ENCODE measurements at places on chromosomes 12 and 14.

DNA sequence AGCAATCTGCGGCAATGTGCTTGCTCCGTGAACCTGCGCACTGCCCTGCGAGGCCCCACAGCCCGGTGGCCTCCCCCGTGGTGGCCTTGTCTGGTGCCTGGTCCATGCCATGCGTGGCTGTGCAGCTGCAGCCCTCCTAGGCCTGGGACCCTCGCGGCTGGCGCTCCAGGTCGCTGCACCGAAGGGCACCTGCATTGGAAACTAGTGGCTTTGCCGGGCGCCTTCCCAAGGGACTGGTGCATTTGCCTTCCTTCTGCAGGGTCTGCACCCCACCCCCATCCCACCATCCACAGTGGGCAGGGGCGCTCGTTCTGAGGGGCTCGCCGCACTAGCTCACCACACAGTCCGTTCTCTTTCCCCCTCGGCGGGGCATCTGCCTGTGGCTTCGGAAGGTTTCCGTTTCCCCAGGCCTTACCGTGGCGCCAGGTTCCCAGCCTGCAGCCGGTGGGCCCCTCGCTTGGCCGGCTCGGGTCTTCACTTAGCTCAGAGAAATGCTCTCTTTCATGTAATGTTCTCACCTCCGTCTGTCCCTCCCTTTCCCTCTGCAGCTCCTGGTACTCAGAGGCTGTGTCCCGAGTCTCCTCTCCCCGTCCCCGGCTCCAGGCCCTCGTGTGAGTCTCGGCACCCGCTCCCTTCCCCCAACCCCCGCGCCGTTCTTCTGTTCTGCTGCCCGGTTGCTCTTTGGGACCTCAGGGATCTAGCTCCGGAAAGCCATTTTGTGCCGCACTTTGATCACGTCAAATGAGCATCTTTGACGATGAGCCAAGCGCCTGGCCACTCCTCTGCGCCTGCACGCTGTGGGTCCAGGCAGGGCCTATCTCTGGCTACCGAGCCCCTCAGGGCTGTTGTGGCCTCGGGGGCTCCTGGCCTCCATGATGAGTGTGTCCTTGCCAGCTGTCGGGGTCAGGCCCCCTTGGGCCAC is 31.9 kb downstream of the JAG2 start:
- DNase-seq = no peak

- DNase-seq = no peak
These were observed 210.5 kb upstream of the G2E3 start for GRCh38 chr14:30348445-30348844.

DNA sequence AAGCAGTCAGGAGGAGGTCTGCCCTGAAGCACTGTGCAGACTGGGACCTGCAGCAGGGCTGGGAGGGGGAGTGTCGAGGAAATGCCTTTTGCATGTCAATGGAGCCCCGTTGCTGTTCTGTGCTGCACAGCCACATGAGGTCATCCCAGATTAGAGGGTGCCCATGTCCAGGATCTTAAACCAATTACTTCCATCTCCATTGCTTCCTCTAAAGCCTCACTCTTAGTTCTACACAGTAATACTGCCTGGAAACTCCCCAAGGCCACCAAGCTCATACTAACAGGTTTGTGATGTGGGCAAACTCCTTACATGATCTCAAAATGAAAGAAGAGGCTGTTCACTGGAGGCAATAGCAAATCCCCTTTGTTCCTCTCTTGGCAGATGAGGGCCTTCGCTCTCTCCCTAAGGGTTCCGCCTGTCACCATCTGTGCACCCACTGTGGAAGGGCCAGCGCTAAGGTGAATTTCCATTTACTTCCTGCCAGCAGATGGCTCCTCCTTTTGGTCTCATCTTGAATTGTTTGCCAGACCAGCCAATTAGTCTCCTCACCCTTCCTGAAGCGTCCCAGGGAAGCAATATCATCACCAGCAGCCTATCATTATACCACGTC is 35.4 kb upstream of the LTA4H start:
- DNase-seq = no peak

- DNase-seq = peak; percentile 54
These were observed 1.5 kb upstream of the VAMP1 start for GRCh38 chr12:6471989-6472360.

DNA sequence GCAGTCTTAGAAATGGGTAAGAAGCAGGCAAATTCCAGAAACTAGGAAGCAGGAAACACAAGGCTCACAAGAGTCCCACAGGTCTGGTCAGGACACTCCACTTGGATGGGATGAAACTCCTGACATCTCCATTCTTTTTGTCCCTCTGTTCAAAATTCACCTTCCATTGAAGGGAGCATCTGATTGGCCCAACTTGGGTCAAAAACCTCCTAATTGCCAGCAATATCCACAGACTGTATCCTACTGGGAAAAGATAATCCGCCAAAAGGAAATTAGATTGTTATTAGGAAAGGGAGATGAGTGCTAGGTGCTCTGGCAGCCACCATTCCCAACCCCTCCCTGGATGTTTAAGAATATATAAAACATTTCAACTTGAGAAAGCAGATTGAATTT is 256.9 kb downstream of the ZFP36L1 start:
- no peak for DNase-seq

DNA sequence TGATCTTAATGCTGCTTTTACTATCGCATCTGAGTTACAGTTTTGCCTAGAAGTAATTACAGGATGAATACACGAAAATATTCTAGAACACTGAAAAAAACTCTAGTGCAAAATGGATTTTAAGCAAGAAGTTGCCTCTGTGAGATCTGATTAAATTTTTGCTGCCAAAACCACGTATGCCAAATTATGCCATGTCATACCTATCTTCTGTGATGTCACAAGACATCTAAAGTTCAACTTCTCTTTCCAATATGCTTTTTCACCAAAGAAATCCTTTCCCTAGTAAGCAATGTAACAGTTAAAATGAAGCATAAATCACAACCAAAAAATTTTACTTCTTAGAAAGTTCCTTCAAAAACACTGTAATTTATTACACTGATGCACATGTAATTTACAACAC is 39.6 kb downstream of the HECTD4 start:
- no peak for DNase-seq

GRCh38 chr14:70909733-70910614 is 2.7 kb downstream of the PCNX1 start:
- DNase-seq = no peak

GRCh38 chr12:29198901-29199300 is 49.8 kb downstream of the FAR2 start:
- no peak for DNase-seq

DNA sequence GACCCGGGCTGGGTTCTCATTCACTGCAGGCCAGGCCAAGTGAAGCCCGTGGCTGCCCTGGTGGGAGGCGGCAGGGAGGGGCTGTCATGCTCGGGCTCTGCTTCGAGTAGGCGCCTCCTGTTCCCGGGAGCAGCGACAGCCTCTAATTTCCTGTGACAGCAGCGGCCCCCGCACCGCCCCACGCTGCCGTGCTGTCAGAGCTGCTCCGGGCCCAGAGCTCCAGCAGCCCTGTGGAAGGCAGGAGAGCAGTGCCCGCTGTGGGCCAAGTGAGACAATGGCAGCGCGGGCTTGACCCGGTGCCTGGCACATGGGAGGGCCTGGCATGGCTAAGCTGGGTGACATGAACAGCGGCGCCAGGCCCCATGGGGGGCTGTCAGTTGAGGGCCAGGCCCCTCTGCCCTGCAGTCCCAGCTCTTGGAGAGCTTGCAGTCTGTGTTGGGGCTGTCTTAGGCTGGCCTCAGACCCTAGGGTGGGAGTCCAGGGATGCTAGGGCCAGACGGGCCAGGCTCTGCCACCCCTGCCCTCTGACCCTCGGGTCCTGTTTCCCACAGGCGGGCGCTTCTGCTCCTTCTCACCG is 5.1 kb downstream of the TRMT61A start:
- DNase-seq = no peak

GRCh38 chr12:94039914-94040313 is 108.5 kb upstream of the PLXNC1 start:
- DNase-seq = no peak
